Activated CD8-positive, alpha-beta memory T cell treated with anti-CD3 and anti-CD28 coated beads for 24 hours (primary cell): ENCODE measurements at places on chromosomes 6 and 20.

DNA sequence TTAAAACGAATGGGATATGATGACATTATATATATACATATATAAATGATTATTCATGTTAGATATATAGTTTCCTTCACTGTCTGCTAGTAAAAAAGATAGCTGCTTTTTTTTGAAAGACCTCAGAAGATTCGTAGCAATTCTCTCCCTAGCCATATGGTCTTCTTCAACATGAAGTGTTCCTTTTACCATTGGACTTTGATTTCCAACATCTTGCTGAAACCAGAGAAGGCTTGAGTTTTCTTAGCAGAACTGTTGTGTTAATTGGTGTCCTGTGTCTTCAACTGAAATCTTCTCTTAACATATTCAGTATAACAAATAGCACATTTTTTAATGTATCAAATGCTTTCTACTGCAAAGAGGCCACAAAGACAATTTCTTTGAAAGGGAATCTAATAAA, 55.3 kb downstream of the FNDC1 start:
- DNase-seq = no peak

DNA sequence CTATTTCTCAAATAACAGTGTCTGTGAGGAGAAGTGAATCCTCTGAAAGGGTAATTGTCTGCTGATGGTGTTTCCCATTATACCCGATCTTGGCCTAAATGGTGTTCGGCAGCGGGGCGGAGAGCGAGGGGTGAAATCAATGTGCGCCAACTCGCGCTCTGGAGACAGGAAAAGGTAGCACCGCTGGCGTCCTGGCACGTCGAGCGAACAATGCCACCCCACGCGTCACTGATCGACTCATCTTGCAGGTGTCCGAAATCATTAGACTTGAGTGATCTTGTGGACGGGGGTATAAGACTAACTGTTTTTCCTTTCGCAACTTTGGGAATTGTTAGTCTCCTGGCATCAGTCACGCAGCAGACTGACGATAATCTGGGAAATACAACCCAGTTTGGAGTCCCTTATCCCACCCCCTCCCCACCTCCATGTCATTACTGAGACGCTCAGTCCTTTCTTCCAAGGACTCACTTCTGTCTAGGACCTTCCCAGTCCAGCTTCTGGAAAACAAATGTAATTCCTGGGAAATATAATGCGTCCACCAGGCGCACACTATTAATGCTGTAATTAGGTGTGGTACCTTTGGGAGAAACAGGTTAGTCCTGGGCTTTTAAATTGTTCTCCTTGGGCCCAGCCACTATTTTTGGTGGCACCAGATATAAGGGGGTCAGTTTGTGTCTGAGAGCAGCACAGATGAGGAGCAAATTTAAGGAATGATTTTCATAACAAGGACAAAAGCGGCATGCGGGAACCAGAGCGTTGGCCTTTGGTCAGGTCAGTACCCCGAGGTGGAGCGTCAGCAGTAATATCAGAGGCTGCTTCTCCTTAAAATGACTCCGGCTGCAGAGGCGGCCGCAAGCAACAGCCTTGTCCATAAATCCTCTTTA, 2.3 kb downstream of the LINC00237 start:
- no peak for DNase-seq

DNA sequence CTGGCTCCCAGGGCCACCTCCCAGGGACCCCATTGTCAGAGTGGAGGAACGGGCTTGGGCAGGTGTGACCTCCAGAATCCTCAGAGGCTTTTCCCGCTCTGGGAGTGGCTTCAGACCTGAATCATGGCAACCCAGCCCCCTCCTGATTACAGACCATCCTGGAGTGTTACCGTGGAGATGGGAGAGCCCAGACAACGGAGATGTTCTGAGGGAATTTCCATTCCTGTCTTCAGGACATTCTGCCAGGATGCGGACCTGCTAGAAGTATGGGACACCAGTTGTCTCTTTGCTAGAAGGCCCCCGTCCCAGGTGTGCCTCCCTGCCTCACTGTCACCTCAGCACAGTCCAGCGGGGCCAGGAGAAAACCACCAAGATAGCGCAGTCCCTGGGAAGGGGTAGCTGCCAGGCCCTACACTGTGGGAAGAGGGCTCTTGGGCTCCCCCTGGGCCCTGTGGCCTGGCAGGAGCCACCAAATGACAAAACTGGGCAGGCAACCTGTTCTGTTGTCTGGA, 109.9 kb downstream of the PSMB1 start:
- no peak for DNase-seq

- DNase-seq = no peak
Measured at GRCh38 chr20:58851221-58851968, 693 bp upstream of the GNAS-AS1 start.

DNA sequence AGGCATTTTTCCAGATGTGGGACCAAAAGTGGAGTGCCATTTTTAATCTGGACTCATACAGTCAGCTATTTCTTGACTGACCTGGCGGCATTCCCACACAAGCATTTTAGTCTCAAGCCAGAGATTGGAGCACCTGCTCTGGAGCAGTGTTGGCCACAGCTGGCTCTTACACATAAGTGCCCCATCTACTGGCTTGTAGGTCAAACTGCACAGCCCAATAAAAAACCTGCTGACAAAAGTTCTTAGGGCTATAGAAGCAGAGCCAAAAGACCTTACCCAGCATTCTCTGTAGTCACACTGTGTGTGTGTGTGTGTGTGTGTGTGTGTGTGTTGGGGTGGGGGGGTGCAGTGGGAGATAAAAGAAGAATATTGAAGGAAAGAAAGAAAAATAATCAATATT, 38.6 kb upstream of the SENP6 start:
- DNase-seq = no peak

- DNase-seq = peak; percentile 63
Measured at GRCh38 chr6:110528101-110528929, 51.9 kb upstream of the SLC22A16 start.

GRCh38 chr6:133551847-133552341, 310.7 kb downstream of the EYA4 start:
- DNase-seq = no peak

DNA sequence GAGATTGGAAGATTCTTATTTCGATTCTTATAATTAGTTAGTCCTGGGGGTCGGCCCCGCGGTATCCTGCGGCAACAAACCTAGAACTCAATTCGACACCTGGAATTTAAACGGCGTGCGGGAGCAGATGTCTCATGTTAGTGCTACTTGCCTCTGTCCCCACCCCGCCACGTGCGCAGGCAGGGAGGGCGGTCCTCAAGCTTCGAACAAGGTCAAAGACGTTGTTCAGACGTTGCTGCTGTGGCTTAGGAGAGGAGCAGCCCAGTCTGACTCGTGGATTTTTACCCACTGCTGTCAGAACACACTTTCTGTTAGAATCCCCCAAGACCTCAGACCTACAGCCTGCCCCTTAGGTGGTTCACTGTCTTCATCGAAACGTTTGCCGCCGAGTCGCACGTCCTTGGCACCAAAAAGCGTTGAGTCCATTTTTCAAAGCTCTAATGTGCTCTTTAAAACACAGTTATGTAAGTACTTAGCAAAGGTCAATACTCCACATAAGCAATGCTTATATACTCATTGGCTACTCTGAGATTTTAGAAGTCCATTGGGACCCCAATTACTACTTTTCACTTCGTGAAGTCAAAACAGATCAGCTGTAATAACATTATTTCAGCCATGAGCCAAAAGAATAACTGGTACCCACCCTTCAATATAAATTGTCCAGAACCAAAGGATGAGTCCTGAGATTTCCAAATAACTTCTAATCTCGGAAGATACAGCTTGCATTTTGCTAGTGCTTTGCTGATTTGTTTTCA, 2.7 kb upstream of the C6orf62 start:
- DNase-seq = no peak

DNA sequence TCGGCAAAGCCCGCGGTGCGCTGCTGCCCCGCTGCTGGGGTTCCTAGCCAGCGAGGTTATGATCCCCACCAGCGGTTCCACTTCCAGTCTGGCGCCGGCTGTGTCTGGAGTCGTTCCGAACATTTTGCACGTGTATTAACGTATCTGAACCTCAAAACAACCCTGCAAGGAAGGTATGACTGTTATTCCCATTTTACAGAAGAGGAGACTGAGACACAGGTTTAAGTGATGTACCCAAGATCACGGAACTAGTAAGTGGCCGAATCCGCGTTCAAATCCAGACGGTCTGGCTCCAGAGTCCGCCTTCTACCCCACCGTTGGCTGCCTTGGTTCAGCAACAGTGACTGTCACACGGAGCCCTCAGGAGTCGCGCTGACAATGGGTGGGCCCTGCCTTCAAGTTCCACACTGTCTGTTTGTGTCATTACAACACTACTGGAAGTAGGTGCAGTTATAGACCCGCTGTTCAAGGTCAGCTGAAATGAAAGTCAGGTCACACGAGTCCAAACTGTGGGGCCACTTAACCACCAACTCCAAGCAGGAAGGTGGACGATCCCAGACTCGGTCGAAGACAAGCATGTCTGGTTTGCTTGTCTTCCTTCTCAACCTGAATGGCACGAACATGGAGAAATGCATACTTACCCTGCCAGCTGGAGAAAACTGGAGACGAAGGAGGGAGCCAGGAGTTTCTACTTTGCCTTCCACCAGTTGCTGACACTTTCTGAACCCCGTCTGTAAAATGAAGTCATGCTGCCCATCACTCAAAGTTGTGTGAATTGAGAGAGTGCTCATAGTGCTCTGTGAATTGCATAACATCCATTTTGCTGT, 803 bp upstream of the SRXN1 start:
- no peak for DNase-seq

DNA sequence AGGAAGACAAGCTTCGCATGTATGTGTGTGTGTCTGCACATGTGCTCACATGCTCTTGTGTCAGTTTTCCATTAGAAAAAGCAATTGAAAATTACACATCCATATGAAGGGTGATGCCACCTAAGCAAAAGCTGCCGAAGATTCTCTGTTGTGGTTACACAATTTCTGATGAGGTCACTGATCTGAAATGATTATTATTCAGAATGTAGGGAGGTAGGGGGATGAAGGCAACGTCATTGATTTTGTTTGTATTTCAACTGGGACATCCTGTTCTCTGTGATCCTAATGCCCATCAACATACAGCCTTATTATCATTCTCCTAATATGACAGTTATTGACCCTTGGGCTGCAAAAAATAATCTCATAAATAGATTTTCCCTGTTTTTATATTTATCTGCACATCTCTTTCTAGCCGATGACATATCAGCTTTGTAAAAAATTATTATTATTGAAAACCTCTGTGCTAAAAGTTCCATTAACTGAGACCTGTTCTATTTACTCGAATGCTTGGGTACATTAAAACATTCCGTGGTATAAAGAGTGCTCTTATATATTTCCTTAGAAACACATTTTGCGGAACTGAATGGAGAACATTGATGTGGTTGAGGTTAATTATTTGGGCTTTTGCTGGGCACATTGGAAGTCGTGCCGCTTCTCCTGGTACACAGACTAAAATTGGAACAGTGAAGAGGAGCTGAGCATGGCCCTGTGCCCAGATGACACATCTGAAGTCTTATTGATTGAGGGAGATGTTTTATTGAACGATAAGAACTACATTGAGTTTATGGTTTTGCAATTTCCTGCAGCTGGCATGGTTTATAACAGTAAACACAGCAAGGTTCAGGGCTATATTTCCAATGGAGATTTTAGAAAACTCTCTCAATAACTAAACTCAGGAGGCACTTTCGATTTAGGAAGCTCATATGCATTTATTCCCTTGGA, 51.3 kb downstream of the ZNF831 start:
- no peak for DNase-seq

DNA sequence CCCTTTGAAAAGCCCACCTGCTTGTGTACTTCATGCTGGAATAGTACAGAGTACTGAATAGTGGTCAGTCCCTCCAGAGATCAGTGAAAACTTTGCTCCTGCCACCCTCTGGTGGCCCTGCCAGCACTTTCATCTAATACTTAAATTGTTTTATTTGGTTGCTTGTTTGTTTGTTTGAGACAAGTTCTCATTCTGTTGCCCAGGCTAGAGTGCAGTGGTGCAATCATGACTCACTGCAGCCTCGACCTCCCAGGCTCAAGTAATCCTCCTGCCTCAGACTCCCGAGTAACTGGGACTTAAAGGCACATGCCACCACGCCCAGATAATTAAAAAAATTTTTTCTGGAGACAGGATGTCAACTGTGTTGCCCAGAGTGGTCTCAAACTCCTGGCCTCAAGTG, 9.1 kb downstream of the FAM83D start:
- no peak for DNase-seq

DNA sequence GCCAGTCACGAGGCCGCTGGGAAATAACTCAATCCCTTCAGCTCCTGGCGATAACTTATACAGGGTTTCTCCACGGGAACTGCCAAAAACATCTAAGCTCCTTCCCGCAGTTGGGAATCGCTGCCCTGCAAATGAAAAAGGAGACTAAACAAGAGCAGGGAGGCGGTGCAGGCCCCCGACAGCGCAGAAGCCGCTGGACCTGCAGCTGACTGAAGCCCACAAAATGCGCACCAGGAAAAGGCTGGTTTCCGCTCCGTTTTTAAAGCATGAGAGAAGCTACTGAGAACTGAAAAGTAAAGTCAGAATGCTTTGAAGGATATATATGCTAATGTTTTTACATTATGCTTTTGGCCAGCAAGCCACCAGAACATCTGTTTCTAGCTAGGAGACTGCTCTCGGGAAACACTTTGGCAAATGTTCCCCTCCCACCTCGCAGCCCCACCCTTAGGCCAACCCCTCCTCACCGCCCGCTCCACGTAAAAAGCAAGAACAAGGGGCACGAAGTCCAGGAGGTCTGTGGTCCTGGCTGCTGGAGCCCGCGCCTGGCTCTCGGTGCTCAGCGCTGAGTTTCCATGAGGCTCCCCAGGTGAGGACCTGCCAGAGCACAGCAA, 90.5 kb downstream of the SOD2 start:
- DNase-seq = no peak

DNA sequence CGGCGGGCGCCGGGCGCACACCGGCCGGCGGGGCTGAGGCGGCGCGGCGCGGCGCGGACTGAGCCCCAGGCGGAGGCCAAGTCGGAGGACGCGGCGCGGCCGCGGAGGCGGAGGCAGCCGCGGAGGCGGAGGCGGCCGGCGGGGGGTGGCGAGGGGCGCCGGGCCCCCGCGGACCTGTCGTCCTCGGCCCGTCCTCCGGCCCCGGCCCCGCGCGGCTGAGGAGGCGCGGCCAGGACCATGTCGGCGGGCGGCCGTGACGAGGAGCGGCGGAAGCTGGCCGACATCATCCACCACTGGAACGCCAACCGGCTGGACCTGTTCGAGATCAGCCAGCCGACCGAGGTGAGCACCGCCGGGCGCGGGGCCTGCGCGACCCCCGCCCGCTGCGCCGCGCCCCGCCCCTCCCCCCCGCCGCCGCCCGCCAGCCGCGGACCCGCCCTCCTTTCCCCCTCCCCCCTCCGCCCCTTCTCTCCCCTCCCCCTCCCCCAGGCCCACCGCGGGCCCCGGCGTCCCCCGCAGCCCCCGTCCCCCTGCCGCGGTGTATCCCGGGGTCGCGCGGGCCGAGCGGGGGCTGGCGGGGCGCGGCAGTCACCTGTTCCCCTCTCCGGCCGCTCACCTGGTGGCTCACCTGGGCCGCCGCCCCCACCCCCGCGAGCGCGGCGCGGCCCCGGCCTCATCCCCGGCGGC, at the start of gene AFDN:
Gene AFDN (plus strand): TSS at position 16 of the 687 bp plus-strand sequence. CDS start 222 bp downstream, at position 238.
- DNase-seq = no peak

- peak; percentile 49 for DNase-seq
Measured at GRCh38 chr6:158226655-158227512, 58.7 kb downstream of the GTF2H5 start.

GRCh38 chr6:2942914-2943563, 28.3 kb downstream of the SERPINB6 start:
- peak; percentile 58 for DNase-seq
